ENCODE measurements at places on chromosomes 1 and 21.
A peak's percentile ranks its signal among the peaks of the same experiment; 100 is the strongest.

DNA sequence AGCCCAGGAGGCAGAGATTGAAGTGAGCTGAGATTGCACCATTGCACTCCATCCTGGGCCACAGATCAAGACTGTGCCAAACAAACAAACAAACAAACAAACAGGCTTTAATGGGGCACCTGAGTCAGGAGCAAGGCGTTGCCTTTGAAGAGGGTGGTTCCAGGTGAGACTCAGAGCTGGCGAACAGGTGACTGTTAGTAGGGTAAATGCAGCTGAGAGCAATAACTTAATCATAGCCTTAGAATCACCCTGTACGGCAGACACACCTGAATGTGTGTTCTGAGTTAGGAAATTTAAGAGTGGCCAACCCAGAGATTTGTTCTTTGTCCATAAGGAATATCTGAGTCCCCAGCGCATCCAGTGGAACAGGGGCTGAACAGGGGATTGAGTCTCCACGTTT lies 440.4 kb downstream of the RPS6KC1 start:
- no peak for DNase-seq

DNA sequence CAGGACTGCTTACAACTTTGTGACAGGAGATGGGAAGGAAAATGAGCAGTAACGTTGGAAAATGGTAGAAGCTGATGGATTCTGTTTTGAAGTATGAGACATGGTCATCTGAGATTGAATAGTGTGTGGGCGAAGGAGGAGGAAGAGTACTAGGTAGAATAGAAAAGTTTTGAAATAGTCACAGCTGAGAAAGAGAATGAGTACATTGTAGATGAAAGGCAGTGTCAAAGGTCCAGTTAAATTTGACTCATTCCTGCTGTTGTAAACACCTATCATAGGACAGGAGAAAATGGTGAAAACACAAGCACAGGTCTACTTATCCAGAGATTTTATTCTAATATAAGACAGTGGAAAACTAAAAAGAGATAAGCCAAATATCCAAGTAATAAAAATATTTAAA lies 56.8 kb upstream of the CFHR3 start:
- DNase-seq: no peak

DNA sequence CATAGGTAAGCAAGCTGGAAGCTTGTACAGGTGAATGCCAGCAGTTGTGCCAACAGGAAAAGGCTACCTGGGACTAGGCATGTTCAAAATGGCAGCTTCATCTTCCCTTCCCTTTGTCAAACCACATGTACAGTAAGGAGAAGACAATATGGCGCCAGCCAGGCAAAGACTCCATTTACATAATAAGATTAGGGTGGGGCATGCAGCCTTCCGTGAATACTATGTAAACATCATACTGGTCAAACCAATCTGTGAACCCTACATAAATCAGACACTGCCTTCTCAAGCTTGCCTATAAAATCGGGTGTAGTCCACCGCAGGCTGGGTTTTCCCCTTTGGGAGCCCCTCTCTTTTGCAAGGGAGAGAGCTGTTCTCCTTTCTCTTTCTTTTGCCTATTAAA lies 24.6 kb downstream of the ATF3 start:
- DNase-seq: no peak

DNA sequence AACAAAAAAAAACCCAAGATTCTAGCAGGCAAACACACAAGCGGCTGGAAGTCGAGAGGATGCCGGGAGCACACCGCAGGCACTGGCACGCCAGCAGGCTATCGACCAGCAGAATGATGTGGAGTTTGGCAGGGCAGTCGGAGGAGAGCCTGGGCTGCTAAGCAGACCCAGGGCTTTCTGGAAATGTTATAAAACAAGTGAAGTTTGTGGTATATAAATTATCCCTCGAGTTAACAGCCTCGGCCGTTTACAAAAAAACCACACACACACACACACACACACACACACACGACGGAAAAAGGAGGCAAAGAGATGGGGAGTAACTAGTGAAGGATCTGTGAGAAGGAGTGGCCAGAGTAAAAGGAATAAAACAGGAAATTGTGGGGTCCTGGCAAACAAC lies 87.2 kb upstream of the IVNS1ABP start:
- DNase-seq: no peak

GRCh38 chr1:56774067-56774609 lies 45.1 kb downstream of the FYB2 start:
- DNase-seq: no peak

DNA sequence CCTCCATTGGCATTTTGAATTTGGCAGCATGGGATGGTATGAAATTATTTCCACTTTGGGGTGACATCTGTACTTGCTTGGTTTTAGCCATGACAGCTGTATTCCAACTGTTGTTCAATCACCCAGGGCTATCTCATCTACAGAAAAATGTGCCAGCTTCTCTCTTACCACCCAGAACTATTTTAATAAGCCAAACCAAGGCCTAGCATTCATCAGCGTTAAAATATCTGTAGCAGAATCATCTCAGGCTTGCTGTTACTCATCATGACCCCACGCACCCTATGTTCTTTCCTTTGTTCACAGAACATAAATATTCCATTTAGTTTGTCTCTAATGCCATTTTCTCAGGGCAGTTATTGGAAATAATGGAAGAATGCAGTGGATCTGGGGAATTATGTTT lies 49.8 kb downstream of the GIPC2 start:
- DNase-seq: no peak

GRCh38 chr1:195981448-195982139 lies 626.6 kb downstream of the KCNT2 start:
- DNase-seq: no peak

- peak; percentile 30 for DNase-seq
These were observed 7.6 kb upstream of the C1orf21 start for GRCh38 chr1:184379111-184379752.

- DNase-seq: no peak
These were observed 957.0 kb downstream of the AMY1C start for GRCh38 chr1:104706631-104707147.

GRCh38 chr1:246355411-246356230 lies 151.5 kb downstream of the SMYD3 start:
- DNase-seq: peak; percentile 63

DNA sequence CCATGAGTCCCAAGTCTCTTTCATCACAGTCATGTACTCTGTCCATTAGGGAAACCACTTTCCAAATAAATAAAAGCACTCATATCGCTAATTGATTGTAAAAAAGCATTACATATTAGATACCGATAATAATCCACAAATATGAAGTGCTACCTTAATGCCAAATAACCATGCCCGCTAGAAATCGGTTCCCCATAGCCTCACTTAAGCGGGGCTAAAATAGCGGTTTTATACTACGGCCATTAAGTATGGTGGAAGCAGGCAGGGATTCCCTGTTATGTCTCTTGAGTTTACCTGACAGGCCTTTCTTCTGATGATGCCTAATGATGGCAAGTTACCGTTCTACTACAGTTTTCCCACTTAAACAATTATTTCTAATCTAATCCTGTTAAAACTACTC lies 3.9 kb downstream of the ELK4 start:
- DNase-seq: no peak

DNA sequence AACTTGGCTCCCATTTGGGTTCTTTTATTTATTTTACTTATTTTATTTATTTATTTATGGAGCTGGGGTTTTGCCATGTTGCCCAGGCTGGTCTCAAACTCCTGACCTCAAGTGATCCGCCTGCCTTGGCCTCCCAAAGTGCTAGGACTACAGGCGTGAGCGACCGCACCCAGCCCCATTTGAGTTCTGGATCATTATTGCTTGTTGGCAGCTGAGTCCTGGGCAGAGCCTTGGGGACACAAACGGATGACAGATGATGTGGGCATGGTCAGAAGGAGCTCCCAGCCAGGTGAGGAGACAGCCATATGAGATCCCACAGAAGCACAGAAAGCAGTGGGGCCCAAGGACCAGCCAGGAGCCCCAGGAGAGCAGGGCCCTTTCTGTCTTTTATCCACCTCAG lies 254.0 kb downstream of the MATN1 start:
- DNase-seq: no peak

DNA sequence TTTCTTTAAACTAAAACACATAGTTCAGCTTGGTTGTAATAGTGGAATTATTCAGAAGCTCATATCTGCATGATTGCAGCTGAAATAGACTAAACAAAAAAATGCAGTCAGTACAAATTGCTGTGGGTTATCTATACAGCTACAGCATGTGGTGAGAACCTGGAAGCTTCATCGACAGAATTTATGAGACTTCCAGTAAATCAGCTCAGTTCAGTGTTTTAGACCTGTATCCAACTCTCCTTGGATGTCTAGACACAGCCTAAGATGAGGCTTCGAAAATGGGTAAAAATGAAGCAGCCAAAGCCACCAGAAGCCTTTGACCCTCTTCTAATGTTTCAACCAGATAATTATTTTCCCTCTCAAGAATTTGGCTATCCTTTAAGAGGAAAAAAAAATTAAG lies 127.1 kb upstream of the C1orf105 start:
- no peak for DNase-seq

- no peak for DNase-seq
These were observed 210.3 kb upstream of the CACYBP start for GRCh38 chr1:174789399-174789798.

- DNase-seq: no peak
These were observed 483.4 kb downstream of the PLPP3 start for GRCh38 chr1:56095696-56096665.

- DNase-seq: no peak
These were observed 767.0 kb downstream of the MRPL39 start for GRCh38 chr21:24840287-24840686.

Data from SK-N-DZ (cell line).